Stimulated activated CD4-positive, alpha-beta T cell treated with anti-CD3 and anti-CD28 coated beads, Interleukin-4, amount 100 ng/mL, for 1 hour (primary cell): ENCODE measurements at places on chromosomes 11 and 22.

GRCh38 chr22:19823191-19823901, 31.3 kb downstream of the GNB1L start:
- DNase-seq, result no peak

GRCh38 chr22:45977003-45977411, at the start of gene WNT7B:
Gene WNT7B (minus strand): TSS chr22:45977162. CDS start chr22:45976754, 408 bp downstream.
- DNase-seq, result no peak

- DNase-seq, result no peak
Observed at GRCh38 chr22:31350410-31350863, 4.3 kb upstream of the PATZ1 start.

GRCh38 chr11:13952221-13952620, 10.3 kb upstream of the SPON1 start:
- no peak for DNase-seq

GRCh38 chr11:8763070-8763685, 80.6 kb downstream of the RPL27A start:
- no peak for DNase-seq

DNA sequence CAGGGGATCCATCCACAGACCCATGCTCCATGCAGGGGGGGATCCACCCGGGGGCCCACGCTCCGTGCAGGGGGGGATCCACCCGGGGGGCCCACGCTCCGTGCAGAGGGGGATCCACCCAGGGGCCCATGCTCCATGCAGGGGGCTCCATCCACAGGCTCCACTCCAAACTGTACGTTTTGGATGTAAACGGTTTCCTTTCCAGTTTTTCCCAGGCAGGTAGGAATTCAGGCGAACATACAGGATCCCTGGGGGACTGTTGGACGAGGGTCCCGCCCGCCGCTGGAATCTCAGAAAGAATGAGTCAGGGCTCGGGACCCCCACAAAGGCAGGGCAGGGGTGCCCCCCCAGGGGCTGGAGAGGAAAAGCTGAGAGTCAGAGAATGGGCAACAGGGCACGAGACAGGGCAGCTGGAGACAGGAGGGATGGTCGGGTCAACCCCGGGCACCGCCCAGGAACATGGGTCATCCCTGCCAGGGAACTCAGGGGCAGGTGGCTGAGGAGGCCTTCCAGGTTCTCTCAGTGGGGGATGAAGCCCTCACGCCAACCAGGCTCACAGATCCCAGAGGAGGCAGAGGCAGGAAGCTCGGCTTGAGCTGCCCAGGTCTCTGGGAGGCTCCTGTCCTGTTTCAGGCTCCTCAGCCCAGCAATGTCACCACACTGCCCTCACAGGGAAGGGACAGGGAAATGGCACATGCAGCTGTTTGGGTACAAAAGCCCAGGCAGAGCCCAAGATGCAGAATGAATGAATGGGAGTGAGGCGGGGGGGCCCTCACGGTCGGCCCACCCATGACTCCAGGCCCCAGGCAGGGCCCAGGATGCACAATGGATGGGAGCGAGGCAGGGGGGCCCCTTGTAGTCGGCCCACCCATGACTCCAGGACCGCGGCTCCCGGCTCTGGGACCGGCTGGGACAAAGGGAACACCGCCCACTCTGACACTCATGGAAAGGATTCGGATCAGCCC, 200.2 kb downstream of the BRD1 start:
- DNase-seq, result no peak

GRCh38 chr11:80241766-80242165, 800.9 kb upstream of the TENM4 start:
- no peak for DNase-seq

DNA sequence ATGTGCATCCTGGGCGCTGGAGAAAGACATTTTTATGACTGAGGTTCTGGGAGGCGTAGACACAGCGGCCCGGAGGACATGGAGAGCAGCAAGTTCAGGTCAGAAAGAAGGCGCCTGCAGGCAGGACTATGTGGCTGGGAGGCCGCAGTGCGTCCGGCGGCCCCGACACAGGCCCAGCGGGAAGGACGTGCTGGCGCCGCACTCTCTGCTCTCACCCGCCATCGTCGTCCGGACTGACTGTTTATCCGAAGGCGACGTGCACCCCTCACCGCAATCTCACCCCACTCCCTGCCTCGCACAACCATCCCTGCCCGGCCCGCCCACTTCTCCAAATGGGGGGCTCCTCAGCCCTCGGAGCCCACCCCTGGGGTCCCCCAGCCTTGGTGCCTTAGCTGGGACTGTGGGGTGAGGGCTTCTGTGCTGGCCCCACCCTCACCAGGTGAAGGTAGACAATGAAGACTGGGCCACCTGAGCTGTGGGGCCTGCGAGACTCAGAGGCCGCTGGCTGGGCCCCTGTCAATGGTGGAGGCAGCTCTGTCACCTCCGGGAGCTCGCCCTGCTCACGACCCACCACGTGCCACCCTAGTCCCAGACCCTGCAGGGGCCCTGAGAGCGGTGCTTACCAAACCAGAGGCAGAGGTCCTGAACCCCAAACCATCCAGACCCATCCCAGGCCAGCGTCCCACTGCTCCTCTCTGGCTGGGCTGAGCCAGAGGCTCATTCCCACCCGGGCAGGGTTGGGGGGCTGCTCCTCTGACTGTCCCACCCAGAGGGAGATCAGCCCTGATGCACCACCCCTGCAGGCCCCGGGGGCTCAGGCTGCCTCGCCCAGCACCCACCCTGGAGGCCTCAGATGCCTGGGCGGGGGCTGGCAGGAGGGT, 16.2 kb upstream of the MUC5B start:
- no peak for DNase-seq

DNA sequence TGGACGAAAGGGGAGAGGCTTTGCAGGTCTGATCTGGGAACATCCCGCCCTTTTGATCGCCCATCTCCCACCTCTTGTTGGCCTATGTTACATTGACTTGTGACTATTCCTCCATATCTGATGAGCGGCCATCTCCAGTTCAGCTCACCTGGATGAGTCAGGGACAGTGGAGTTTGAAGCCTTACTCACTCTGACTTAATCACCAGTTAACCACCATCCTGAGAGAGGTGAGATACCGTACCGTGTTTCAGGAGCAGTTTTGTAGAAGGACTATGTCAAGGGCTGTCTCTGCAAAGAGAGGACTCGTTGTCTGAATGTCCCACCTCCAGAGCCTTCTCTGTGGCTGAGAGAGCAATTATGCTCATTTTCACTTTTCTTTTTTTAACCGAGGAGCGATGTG, 771.7 kb downstream of the NTM start:
- DNase-seq, result no peak

DNA sequence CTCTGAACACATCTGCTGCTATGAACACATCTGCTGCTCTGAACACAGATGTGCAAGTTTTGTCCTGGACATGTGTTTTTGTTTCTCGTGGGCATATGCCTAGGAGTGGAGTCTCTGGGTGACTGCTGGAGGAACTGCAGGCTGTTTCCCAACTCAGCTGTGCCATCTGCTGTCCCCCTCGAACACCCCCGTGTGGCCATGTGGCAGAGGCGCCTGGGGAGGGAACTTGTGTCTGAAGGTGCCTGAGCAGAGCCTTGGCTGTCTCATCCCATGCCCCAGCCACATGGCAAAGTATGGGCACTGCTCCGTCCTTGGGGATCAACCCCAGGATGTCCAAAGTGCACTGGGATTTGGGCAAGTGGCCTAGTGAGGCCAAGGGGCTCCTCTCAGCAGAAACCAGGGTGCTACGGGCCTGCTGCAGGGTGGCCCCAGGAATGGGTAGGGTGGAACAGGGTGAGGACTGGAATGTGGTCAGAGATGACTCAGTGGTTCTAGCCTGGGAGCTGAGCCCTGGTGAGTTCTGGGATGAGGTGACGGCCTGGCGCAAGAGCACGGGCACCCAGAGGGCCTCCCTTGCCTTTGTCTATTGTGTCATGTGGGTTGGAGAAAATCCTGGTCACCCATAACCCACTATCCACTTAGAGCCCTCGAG, 14.7 kb downstream of the GATD1 start:
- no peak for DNase-seq

- no peak for DNase-seq
Observed at GRCh38 chr11:34823639-34824038, 92.5 kb downstream of the APIP start.

DNA sequence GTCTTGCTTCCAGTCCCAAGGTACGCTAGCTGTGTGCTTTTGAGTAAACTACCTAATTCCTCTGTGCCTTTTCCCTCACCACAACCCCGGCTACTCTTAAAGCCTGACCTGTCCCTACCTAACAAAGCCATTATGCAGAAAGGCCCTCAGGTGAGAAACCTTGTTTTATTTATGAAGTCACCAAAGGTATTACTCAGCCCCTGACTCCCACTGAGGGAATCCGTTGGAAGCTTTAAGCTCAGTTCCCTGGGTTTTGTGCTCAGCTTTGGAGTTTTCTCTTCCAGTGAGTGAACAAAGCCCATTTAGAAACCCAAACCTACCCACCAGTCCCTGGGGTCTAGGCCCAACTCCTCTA, 90.9 kb downstream of the APIP start:
- no peak for DNase-seq

- DNase-seq, result no peak
Observed at GRCh38 chr11:68950270-68950669, 30.5 kb downstream of the MRGPRD start.

DNA sequence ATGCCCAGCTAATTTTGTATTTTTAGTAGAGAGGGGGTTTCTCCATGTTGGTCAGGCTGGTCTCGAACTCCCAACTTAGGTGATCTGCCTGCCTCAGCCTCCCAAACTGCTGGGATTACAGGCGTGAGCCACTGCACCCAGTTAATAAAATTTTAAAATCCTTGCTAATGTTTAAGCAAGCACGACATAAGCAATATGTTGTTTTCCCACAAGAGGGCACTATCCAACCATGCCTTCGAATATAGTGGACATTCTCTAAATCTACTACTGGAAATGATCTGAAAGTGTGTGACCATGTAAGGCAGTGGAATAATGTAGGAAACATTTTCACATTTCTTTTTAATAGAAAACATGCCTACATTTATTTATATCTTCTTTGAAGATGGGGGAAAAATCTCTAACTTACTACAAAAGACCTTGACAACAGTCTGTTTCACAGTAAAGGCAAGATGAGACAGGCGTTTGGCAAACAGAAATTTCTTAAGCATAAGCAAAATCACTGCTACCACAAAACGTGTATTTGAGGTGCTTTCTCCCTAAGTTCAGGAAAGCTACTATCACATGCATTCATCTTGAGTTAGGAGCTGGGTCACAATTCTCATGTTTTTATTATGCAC, 38.2 kb downstream of the PITPNB start:
- no peak for DNase-seq

DNA sequence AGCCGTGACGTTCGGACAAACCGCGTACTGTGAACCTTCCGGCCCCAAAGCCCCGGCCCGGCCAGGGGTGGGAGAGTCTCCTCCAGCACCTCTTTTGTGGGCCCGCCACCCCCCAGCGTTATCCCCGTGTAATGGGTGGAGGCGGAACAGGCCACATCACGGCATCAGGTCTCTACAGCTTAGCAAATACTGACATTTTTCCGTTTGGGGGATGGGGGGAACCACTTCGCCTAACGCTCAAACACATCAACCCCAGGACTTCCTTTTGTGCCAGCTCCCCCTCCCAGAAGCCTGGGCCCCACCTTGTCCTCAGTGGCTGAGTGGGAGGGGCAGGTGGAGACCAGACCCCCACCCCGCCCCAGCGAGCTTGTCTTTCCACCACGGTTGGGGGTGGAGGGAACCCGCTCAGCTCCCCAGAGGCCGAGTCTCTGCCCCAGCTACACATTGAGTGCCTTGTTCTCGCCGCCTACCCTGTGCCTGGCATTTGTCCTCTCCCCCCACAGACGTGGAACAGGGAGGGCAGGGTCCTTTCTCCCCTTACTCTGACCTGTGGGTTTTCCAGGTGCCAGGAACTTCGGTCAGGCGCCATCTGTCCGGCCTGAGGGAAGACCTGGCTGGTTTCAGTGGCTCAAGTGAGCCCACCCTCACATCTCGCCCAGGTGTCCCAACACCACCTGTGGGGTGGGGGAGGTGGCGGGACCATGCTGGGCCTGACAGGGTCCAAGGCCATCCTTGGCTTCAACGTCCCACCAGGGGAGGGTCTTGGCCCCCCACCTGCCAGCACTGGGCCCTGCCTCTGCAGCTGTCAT, 29.6 kb downstream of the SBF1 start:
- DNase-seq, result no peak

GRCh38 chr11:75668451-75669297, at the start of gene MAP6:
Gene MAP6 (minus strand): TSS chr11:75669038. CDS start chr11:75668369, 669 bp downstream.
- peak; percentile 22 for DNase-seq

- peak; percentile 76 for DNase-seq
Observed at GRCh38 chr11:62081378-62082291, 42.2 kb upstream of the INCENP start.

- no peak for DNase-seq
Observed at GRCh38 chr11:70521475-70522308, 123.4 kb downstream of the CTTN start.

GRCh38 chr22:26620197-26620596, 1.6 kb upstream of the CRYBA4 start:
- no peak for DNase-seq

DNA sequence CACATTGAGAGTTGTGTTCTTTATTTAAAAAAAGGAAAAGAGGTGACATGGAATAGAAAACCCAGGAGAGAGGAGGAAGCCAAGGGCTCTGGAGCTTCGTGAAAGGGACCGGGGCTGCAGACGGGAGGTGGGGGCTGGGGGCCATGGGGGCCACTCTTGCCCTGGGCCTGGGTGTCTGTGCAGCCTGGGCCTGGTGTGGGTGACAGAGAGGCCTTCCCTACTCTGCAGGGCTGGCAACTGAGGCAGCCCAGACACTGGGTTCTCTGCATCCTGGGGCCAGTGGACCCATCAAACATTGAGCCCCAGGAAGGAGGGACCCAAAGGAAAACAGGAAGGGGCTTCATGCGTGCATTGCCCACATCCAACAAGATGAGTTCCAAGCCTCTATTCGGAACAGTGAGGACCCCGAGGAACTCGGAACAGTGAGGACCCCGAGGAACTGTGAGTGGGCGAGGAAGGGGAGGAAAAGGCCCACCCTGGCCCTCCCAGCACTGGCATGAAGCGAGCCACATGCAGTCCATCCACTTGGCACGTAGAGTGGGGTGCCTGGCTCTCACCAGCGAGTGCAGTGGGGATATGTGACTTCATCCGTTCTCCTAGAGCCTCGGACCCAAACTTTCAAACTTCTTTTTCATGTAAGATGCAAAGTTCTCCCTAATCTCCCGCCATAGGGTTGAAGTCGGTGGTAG, 1121.6 kb downstream of the BRD1 start:
- no peak for DNase-seq

DNA sequence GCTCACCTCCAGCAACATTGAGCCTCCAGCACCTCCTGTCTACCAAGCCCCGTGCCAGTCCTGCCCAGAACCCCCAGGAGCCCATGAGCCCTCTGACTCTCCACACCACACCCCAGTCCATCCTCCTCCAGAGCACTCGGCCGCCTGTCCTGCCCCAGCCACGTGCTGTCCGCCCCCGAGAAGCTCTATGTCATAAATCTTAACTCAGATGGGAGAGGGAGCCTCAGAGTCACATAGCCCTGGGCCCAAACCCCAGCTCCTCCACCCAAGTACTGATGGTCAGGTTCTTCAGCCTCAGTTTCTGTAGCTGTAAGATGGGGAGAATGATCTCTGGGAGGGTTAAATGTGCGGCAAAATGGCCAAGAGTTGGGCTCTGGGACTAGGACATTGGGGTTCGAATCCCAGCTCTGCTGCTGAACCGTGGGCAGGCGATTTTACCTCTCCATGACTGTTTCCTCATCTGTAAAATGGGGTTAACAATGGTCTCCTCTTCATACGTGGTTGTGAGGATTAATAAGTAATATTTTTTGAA, 27.8 kb downstream of the CYTH4 start:
- DNase-seq, result no peak
